Activated naive CD4-positive, alpha-beta T cell (primary cell): ENCODE measurements at places on chromosomes 12 and 14.

GRCh38 chr14:100612986-100613385 lies 25.8 kb upstream of the BEGAIN start:
- DNase-seq = no peak

DNA sequence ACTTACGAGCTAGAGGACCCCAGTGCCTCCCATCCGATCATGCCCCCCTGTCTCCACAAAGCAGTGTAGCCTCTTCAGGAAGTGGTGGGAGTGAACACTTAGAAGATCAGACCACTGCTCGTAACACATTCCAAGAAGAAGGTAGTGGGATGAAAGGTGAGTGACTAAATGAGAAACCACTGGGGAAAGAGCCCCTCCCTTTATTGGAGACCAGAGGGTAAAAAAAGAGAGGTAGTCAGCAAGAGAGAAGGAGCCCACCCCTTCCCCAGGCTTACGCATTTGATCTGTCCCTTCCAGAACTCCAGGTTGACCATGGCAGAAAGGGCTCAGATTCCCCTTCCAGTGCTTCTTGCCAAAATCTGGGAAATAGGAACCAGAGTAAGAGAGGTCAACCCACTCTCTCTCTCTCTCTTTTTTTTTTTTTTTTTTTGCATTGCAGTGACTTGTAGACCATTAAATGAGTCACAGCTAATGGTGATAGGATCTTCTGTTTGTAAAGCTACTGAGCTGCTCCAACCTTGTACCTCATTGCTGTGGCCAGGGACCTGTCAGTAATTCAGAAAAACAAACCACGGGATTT lies 165.4 kb downstream of the GCH1 start:
- DNase-seq = no peak

DNA sequence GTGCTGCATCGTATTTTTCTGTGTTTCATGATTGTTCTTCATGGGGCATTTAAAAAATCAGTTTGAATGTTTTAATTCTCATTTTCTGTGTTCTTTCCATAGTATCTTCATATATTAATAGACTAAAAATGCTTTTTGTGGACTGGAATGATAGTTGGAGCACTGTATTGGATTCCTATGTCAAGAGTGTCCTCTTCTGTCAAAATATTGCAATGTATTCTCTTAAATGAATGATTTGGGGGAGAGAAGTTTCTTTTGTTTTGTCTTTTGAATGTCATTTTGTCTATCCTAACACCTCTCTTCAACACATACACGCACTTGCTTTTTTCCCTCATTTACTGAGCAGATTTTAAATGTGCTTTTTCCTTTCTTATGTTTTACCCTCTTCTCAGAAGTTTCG lies 4.7 kb upstream of the EIF2S3B start:
- DNase-seq = no peak

GRCh38 chr12:53113951-53114350 lies 10.7 kb downstream of the SOAT2 start:
- no peak for DNase-seq

- no peak for DNase-seq
Observed at GRCh38 chr14:54182419-54183045, 214.3 kb upstream of the CDKN3 start.

- DNase-seq = no peak
Observed at GRCh38 chr14:95039259-95039992, 117.9 kb downstream of the DICER1 start.

GRCh38 chr12:82504409-82504808 lies 146.1 kb downstream of the METTL25 start:
- no peak for DNase-seq

GRCh38 chr14:82003426-82003825 lies 469.8 kb upstream of the SEL1L start:
- no peak for DNase-seq

DNA sequence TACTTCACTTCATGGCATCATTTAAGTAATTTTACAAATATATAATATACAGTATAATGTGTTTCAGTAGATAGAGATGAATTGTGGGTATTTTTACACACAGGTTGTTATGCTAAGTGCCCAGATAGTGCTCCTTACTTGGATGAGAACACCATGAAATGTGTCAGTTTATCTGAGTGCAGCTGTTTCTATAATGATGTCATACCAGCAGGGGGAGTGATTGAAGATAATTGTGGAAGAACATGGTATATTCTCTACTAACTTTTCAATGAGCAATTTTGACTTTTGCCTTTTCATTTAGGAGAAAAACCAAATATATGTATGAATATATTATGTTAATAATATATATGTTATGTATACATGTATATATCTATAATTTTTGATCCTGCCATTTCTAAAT lies 221.6 kb downstream of the LRRK2 start:
- no peak for DNase-seq

DNA sequence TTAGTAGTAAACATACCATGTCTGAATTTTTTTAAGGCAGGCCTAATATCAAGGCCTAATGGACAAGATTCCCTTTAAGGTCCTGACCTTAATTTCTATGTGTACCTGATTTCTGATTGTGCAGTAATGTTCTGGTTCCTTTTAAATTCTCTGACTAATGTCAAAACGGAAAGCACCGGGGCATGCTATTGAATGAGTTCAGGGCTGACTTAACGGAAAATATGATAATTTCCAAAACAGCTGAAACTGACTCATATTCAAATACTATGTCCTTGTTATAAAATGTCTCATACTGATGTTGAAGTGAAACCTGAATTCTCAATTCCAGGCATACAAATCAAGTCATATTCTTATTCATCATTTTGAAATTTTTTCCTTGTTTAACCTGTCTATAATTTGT lies 6.7 kb downstream of the TAS2R43 start:
- no peak for DNase-seq

DNA sequence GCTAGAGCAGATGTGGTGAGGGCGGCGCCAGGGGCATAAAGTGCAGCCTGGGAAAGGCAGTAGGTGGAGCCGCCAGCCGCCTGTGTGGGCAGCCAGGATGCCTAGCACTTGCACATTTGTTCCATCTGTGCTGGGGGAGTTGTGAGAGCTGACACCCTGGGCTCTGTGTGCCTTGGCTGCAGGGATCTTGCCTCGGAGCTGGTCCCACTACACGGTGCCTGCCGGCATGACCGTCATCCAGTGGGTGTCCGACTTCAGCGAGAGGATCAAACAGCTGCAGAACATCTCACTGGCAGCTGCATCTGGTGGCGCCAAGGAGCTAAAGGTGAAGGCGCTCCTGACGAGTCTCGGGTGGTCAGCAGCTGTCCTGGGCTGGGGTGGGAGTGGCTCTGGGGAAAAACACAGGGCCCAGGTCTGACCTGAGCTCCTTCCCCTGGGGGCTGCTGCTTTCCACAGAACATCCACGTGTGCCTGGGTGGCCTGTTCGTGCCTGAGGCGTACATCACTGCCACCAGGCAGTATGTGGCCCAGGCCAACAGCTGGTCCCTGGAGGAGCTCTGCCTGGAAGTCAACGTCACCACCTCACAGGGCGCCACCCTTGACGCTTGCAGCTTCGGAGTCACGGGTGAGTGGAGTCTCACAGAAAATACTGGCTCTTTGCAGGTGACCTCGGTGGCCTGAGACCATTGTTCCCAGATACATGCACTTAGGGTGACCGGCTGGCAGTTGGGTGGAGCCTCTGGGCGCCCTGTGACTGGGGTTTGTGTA lies 37.4 kb downstream of the HSP90AA1 start:
- no peak for DNase-seq

- DNase-seq = no peak
Observed at GRCh38 chr12:56839915-56840325, 76.8 kb downstream of the HSD17B6 start.

DNA sequence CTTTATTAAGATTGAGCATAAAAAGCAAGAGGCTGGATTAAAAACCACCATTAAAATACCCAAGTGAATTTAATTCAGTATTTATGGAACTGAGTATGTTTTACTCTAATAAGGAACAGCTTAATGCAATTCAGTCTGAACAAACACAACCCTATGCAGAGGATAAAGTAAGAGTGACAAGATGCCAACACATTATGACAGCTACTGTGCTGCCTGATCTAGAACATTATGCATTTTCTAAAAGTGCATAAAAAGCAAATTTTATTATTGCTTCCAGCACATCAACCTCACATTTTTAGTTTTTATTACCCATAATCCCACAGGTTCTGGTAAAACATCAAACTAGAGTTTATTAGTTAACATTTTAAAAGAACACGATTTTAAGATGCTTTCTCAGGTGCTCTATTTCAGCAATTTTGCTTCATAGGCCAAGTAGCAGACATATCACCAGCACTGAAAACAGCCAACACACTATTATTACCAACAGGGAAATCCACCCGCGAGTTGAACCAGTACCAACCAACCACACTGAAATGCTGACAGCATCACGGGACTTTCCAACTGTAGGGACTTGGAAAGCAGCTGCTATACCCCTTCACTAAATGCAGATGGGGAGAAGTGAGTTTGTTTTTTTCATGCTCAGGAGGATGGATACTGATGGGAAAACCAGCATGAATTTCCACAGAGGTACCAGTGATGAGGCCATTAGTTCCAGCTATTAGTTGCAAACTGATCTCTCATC lies 372.1 kb downstream of the KCNH5 start:
- no peak for DNase-seq

DNA sequence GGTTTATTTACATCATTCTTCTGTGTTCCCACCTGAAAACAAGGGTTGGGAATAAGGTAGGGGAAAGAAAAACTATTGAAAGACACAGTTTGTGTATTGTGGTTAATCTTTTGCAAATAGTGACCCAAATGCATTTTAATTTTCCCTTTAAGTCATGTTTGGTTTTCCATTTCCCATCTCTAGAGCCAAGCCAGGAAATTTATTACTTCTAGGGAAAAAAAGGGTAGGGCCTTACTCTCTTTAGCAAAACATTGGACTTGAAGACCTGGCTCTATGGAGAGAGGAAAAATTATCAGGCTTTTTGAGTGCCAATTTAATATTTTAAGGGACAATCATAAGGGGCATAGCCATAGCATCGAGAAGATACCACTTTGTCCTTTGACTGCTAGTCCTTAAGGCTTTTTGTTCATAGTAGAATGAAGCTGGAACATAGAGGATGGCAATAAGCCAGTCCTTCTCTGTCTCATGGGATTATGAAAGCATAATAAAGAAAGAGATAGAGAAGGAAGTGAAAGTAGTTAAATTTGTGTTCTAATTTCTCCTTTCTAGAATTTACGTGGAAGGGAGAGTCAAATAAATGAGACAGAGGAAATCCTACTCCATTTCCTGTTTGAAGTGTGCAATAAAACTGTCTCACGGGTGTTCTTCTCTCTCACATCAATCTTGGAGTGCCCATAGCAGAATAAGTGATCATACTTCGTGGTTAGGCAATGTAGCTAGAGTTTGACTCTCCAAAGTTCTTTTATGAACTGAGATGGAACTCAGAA lies 50.9 kb upstream of the PPFIA2 start:
- DNase-seq = no peak

DNA sequence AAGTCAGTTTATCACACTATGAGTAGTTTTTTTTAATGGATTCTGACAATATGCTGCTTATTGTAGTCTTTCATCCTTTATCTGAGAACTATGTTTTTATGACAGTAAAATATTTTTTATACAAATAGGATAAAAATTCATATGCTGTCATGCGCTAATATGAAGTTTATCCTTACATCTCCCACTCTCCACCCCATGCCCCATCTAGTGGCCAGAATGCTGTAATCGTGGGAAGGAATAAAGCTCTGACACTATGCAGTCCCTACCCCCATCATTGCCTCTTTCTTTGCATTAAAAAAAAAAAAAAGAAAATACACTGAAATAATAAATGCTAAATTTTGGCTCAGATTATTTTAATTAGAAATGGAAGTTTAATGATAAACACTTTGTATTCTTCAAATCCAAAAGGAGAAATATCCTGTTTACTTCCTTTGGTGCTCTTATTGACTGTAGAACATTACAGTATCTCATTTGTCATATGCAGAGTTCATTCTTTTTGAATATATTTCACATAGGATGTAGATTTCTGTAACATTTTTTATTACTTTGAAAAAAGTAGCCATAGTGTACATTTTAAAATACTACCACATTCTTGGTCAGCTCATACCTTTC lies 145.9 kb upstream of the SLCO1C1 start:
- no peak for DNase-seq

- no peak for DNase-seq
Observed at GRCh38 chr12:82008251-82008650, 249.1 kb upstream of the PPFIA2 start.

- no peak for DNase-seq
Observed at GRCh38 chr12:47833591-47834012, 13.9 kb upstream of the HDAC7 start.

DNA sequence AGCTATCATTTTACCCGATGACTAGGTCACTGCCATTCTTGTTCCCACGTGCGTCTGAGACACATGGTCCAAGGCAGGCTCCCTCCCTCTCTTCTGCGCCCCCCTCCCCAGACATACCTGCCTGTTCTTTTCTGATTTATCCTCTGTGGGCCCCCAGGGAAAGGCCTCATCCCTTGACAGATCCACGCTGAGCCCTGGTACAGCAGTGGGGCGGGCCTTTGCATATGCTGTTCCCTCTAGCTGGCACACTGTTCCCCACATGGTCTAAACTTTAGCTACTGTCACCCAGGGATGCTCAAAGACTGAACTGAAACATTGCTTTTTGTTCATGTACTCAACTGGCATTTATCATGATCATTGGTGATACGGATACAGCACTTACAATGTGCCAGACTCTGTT lies 122.5 kb downstream of the SCARB1 start:
- DNase-seq = no peak

DNA sequence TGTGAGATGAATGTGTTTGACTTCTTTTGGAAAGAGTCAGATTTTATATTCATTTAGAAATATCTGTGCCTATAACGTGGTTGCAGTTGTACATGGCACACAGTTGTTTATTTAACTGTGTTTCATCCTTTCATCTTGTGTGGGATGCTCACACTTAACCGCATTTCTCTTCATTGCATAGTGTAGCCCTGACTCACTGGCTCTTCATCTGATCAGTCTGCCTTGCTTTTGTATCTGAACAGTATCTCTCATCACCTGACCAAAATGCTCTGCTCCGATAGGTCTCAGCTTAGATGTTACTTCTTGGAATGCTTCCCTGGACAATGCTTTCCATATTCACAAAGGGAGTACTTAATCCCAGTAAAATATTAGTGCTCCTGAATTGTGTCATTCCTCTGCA lies 83.4 kb downstream of the PDE3A start:
- DNase-seq = no peak
